ENCODE measurements at places on chromosomes 7 and 10.

DNA sequence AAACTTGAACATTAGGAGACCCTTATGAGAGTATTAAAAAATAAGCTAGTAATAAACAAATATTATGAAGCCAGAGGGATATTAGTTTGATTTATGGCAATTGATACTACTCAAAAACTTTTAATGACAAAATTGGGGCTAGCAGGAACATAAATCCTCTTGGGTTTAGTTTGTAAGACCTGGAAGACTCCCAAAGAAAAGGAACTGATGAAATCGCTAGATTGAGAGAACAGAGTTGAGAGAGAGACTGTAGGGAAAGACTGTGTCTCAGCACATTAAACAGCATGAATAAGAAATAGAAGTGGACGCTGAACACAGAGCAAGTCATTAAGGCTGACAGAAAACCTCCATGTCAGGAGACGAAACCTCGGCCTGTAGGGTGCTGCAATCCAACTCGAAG is 56.4 kb downstream of the ICA1 start:
- no peak for DNase-seq
- no peaks in the 10 kb centered on the region for H3K4me1 ChIP-seq
- no peaks in the 10 kb centered on the region for H3K36me3 ChIP-seq
- H3K27ac ChIP-seq: no peak overlapping the region
- no peaks in the 10 kb centered on the region for H3K27me3 ChIP-seq

DNA sequence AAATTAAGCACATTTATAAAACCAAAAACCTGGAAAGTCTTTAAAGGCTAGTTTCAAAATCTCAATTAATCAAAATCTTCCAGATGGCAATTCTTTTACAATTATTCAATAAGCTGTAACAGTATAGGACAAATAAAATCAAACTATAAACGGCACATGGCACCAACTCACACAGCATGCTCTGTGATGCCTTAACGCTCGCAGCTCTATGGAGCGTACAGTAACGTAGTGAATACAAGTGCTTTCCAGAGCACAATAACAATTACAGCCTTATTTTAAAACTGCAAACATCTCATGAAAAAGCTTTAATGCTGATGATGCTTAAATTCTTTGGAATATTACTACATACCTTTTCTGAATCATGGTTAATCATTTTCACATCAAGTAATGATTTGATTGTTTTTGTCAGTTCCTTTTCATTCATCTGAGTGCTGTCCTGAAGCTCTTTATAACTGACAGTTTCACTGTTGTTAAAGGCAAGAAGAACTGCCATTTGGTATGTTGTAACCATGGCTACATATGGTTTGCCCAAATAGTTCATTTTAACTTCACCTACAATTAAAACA is 74.2 kb downstream of the CUL2 start:
- H3K27ac ChIP-seq: no peak overlapping the region
- H3K36me3 ChIP-seq: peaks cover 6% of the 10 kb centered on the region
- no peaks in the 10 kb centered on the region for H3K27me3 ChIP-seq
- no peak for DNase-seq
- H3K4me1 ChIP-seq: peaks cover 4% of the 10 kb centered on the region

DNA sequence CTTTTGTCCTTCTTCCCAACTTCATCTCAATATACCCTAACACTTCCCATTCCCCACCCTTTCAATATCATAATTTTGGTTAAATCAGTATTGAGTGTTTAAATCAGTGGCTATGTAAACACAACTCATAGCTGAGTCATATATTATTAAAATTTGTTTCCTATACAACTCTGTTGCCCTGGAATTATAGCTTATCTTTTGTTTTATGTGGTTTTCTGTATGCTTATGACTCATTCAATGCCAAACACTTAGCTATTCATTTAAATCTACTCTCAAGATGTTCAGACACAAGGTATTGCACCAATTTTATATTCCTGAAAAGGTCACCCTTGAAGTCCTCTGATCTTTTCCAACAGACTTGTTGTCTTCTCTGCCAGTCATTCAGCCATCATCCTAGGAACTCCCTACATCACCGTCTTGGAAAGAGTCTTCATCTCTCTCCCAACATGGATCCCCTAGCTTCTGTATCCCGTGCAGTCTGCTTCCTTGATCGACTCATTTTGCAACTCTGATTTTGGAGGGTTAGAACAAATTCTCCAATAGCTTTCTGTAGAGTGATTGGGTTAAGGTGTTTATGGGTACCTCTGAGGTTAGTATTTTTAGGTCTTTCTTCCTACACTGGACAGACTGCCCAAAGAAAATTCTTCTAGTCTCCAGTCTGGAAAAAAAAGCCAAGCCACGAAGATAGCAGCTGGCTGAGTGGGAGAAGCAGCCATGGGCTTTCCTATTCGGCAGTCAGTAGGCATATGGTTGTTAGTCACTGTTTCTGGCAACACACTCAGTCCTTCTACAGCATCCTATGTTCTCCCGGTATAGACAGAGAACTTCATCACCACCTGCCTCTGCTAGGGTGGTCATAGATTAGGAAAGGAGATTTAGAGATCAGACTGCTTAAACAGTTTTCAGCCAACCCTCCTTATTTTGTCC is 102.1 kb downstream of the CRPPA start:
- H3K36me3 ChIP-seq: no peaks in the 10 kb centered on the region
- H3K4me1 ChIP-seq: no peaks in the 10 kb centered on the region
- H3K4me3 ChIP-seq: no peak overlapping the region
- no peak for DNase-seq

- H3K4me1 ChIP-seq: no peaks in the 10 kb centered on the region
- no peak overlapping the region for H3K27ac ChIP-seq
- no peaks in the 10 kb centered on the region for H3K36me3 ChIP-seq
- H3K4me3 ChIP-seq: no peak overlapping the region
- DNase-seq: no peak
These were observed 81.3 kb upstream of the ZNF438 start for GRCh38 chr10:31112961-31113360.

GRCh38 chr10:101840102-101840684 is 3.4 kb downstream of the KCNIP2 start:
- peak overlapping the region; percentile 11 for H3K27ac ChIP-seq
- no peaks in the 10 kb centered on the region for H3K36me3 ChIP-seq
- H3K27me3 ChIP-seq: no peaks in the 10 kb centered on the region
- DNase-seq: no peak

DNA sequence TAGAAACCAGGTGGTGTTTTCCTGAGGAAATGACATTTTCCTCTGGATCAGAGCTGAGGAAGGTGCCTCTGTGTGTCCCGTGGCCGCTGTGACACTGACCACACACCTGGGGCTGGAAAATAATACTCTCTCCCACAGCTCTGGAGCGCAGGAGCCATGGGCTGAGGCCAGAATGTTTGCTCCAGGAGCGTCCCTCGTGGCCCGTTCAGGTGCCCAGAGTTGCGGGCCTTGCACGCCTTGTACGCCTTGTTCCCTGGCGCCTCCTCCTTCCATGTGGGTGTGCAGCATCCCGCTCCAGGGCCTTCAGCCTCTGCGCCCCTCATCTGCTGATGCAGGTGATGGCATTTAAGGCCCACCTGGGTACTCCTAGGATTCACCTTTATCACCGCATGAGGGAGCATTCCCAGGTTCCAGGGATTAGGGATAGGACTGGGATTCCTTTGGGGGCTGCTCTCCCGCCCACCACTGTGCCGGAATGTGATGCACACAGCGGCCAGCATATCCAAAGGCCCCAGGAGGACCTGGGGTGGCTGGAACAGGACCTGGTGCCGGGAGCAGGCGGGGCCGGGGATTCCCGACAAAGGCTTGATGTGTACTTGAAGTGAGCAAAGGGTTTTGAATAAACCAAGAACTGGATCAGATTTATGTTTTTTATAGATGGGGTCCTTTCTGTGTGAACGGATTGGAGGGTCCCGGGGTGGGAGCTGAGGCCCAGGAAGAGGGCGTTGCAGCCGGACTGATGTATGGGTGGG is 44.0 kb downstream of the PITRM1 start:
- H3K27ac ChIP-seq: no peak overlapping the region
- no peak overlapping the region for H3K4me3 ChIP-seq
- peaks cover 51% of the 10 kb centered on the region for H3K36me3 ChIP-seq
- H3K4me1 ChIP-seq: no peaks in the 10 kb centered on the region

- no peaks in the 10 kb centered on the region for H3K27me3 ChIP-seq
- peak; percentile 47 for DNase-seq
- no peak overlapping the region for H3K4me3 ChIP-seq
- no peaks in the 10 kb centered on the region for H3K4me1 ChIP-seq
- no peaks in the 10 kb centered on the region for H3K36me3 ChIP-seq
These were observed 61.1 kb downstream of the JCAD start for GRCh38 chr10:29998142-29998808.

GRCh38 chr10:51308116-51308515 is 233.8 kb downstream of the PRKG1 start:
- H3K4me1 ChIP-seq: no peaks in the 10 kb centered on the region
- no peaks in the 10 kb centered on the region for H3K27me3 ChIP-seq
- no peak overlapping the region for H3K27ac ChIP-seq
- no peak overlapping the region for H3K4me3 ChIP-seq
- no peak for DNase-seq

GRCh38 chr7:102225025-102225424 is 61.6 kb upstream of the SH2B2 start:
- peaks cover 4% of the 10 kb centered on the region for H3K36me3 ChIP-seq
- no peak for DNase-seq
- no peak overlapping the region for H3K27ac ChIP-seq
- no peaks in the 10 kb centered on the region for H3K4me1 ChIP-seq
- no peaks in the 10 kb centered on the region for H3K27me3 ChIP-seq
- no peak overlapping the region for H3K4me3 ChIP-seq

DNA sequence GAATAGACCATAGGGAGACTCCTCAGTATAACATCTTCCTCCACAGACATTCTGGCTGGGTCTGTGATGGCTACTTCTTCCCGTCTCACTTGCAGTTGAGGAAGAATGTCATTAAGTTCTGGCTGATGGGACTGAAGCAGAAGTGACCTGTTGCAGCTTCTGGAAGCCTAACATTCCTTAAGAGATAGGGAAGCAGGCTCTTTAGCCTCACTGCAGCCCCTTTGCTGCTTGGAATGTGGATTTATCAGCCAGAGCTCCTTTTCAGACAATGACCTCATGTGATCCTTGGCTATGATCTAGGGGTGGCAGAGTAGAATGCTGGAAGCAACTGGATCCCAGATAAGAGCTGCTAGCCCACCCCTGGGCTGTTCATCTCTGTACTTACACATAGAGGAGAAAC is 142.5 kb downstream of the RNF216 start:
- no peak overlapping the region for H3K27ac ChIP-seq
- H3K36me3 ChIP-seq: peaks cover 52% of the 10 kb centered on the region
- H3K27me3 ChIP-seq: no peaks in the 10 kb centered on the region
- DNase-seq: no peak
- no peak overlapping the region for H3K4me3 ChIP-seq

- no peak overlapping the region for H3K4me3 ChIP-seq
- H3K27ac ChIP-seq: no peak overlapping the region
- H3K4me1 ChIP-seq: no peaks in the 10 kb centered on the region
- no peaks in the 10 kb centered on the region for H3K36me3 ChIP-seq
- DNase-seq: no peak
These were observed 63.7 kb downstream of the PROSER2 start for GRCh38 chr10:11886851-11887250.

DNA sequence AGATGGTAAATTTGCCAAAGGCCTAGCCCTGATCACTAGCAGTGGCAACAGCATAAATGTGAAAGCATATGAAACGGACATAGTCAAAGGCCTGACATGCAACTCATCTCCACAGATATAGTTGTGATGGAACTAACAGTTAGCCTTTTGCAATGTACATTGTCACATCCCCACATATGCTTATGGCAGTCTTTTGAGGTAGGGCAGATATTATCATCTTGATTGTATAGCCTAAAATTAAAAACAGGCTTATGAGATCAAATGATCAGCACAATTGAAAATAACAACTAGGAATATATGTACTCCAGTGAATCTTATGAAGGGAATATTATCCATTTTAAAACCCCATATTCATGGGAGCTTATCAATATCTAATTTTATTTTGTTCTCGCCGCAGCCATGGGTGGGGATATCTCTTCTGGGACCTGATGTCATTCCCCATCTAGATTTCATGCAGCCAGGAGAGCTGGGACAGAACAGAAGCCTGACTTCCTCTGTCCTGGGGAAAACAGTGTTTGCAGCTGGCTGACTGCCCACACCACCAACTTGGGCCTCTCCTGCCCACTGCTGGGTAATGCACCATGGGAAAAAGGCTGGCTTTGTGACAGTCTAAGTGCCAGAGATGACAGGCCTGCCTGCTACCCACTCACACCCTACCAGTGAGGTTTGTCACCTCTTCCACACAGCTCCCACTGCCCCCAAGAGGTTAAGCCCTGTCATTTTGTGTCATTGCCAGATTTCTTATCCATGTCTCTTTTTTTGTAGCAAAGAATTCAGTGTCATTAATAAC is 180.2 kb upstream of the FZD1 start:
- no peak for DNase-seq
- no peak overlapping the region for H3K4me3 ChIP-seq
- H3K27me3 ChIP-seq: no peaks in the 10 kb centered on the region
- no peaks in the 10 kb centered on the region for H3K36me3 ChIP-seq
- H3K27ac ChIP-seq: no peak overlapping the region

GRCh38 chr10:98125940-98126631 is 8.4 kb upstream of the R3HCC1L start:
- H3K4me1 ChIP-seq: no peaks in the 10 kb centered on the region
- no peak overlapping the region for H3K4me3 ChIP-seq
- no peaks in the 10 kb centered on the region for H3K36me3 ChIP-seq
- H3K27ac ChIP-seq: no peak overlapping the region

DNA sequence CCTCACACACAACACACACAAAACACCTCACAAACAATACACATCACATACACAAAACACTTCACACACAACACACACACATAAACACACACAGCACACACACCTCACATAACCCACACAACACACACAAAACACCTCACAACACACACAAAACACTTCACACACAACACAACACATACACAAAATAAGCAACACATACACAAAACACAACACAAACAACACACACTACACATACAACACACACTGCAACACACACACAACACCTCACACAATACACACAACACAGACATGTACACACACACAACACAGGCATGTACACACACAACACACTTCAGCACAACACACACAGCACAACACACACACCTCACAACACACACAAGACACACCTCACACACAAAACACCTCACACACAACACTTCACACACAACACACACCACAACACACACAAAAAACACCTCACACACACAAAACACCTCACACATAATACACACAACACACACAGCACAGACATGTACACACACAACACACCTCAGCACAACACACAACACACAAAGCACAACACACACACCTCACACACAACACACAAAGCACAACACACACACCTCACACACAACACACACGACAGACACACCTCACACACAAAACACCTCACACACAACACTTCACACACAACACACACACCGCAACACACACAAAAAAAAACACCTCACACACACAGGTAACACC is 107.5 kb downstream of the TNS3 start:
- H3K4me3 ChIP-seq: no peak overlapping the region
- H3K27ac ChIP-seq: no peak overlapping the region
- H3K4me1 ChIP-seq: no peaks in the 10 kb centered on the region
- H3K27me3 ChIP-seq: no peaks in the 10 kb centered on the region
- no peaks in the 10 kb centered on the region for H3K36me3 ChIP-seq

- no peak overlapping the region for H3K27ac ChIP-seq
- H3K36me3 ChIP-seq: no peaks in the 10 kb centered on the region
- H3K27me3 ChIP-seq: no peaks in the 10 kb centered on the region
- H3K4me3 ChIP-seq: no peak overlapping the region
These were observed 81.5 kb upstream of the DIP2C start for GRCh38 chr10:770975-771374.
